Adipocyte (in vitro differentiated cells): ENCODE measurements at places on chromosomes 13 and 19.

- peak; percentile 83 for DNase-seq
These were observed 2.5 kb downstream of the HDGFL2 start for GRCh38 chr19:4474514-4475022.

DNA sequence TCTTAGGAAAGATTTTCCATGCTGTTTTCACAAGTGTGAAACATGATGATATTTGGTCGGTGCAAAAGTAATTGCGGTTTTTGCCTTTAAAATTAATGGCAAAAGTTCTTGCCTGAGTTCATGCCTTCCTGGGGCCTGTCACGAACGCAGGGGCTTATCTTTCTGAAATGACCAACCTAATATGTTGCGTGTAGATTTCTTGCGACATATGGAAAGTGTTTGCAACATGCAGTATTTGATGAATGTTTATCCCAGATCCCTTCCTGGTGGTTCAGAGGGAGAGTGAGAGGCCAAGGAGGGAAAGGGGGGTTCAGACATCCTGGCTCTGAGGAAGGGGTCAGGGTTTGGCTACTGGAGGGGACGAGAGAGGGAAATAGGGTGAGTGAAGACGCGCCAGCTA is 72.0 kb downstream of the TEX29 start:
- DNase-seq: peak; percentile 41

GRCh38 chr13:66612983-66613382 is 617.2 kb downstream of the PCDH9 start:
- no peak for DNase-seq

GRCh38 chr13:66546534-66547379 is 683.4 kb downstream of the PCDH9 start:
- peak; percentile 40 for DNase-seq

DNA sequence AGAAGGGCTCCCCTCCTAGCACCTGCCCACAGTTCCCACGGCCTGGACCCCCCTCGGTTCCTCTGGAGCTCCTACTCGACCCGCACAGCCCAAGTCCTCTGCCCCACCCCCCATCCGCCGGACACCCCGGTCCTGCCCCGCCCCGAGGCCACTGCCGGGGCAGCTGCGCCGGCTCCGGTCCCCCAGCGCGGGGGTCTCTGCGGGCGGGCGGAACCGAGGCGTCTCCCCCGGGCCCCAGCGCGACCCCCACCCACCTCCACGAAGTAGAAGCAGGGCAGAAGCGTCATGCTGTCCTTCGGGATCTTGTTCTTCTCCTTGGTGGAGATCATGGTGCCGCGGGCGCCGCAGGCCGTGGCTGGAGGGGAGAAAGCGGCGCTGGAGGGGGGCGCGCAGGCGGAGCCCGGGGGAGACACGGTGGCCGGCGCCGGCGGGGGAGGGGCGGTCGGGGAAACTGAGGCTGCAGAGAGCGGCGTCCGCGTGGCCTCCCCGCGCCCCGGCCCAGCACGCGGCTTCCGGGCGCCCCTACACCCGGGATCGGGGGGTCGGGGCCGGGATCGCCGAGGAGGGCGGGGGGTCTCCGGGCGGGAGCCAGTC is 427 bp downstream of the PLPPR3 start:
- DNase-seq: peak; percentile 36

DNA sequence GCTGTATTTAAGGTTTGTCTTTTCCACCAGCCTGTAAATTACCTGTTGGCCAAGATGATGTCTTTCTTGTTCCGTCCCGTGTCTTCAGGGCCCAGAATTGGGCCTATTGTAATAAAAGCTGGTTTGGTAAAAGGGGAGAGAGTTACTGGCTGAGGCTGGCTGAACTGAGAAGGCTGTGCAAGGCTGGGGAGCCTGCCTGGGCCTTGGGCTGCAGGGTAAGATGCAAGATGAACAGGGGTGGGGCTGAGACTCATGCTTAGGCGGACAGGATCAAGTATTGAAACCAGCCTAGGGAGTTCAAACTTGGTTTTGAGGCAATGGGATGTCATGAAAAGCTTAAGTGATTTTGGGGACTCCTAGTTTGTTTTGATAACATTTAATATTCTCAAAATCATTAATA is 142.3 kb downstream of the PCCA start:
- DNase-seq: no peak

- DNase-seq: peak; percentile 7
These were observed 92.7 kb upstream of the SLC7A1 start for GRCh38 chr13:29688193-29688592.

DNA sequence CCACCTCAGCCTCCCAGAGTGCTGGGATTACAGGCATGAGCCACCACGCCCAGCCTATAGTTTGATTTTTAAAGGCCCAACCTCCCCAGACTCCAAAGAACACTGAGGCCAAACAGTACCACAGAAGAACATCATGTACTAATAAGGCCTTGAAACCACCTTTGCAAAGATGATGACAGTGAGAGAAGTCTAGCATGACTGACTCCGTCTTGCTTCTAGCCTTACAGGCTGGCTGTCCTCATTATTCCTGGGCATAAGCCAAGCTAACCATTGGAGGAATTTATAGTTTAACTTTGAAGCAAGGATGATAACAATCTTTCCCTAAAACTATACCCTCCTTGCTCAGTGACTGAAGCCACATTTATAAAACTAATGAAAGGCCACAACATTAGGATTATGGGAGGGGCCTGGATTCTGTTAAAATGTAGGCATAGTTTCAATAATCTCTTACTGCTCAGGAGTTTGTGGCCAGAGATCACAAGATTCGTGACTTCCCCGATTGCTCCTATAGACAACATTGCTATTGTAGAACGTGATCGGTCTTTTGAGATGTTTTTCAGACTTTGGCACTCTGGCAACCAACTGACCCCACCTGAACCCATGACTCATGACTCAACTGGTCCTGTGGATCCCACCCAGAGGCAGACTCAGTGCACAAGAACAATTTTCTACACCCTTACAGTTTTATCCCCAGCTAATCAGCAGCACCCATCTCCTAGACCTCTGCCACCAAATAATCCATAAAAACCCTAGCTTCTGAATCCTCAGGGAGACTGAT is 17.6 kb downstream of the GPR42 start:
- no peak for DNase-seq

DNA sequence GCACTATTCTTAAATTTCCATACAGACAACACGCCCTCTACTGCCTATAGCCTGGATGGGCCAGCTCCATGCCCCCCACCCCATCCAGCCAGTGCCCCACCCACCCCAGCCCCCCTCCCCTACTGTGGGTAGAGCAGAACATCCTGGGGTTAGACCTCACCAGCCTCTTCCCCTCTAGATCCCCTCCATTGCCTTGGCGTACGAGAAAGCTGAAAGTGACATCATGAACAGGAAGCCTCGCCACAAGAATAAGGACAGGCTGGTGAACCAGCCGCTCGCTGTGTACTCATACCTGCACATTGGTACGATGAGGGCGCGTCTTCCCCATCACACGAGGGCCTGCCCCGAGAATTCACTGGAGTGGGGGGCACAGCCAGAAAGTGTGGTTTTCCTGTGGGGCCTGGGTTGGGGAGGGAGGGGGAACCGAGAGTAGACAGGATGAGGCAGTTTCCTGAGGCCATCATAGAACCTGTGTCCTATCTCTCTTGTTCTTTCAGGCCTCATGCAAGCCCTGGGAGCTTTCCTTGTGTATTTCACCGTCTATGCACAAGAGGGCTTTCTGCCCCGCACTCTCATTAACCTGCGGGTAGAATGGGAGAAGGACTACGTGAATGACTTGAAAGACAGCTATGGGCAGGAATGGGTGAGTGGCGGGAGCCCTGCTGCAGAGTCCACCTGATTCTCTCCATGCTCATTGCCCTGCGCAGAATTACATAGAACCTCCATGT is 29.1 kb downstream of the ATP12A start:
- no peak for DNase-seq

DNA sequence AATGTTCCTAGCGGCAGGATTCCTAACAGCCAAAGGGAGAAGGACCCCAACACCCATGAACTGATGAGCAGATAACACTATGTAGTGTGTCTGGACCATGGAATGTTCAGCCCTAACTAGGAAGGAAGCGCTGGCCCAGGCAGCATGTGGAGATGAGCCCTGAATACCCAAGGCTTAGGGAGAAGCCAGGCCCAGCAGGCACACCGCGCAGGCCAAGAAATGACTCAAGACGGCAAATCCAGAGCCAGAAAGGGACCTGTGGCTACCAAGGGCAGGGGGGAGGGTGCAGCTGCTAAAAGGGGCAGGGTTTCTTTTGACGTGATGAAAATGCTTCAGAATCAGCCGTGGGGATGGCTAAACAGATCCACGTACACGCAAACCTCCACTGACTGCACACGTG is 20.7 kb upstream of the TINCR start:
- no peak for DNase-seq

DNA sequence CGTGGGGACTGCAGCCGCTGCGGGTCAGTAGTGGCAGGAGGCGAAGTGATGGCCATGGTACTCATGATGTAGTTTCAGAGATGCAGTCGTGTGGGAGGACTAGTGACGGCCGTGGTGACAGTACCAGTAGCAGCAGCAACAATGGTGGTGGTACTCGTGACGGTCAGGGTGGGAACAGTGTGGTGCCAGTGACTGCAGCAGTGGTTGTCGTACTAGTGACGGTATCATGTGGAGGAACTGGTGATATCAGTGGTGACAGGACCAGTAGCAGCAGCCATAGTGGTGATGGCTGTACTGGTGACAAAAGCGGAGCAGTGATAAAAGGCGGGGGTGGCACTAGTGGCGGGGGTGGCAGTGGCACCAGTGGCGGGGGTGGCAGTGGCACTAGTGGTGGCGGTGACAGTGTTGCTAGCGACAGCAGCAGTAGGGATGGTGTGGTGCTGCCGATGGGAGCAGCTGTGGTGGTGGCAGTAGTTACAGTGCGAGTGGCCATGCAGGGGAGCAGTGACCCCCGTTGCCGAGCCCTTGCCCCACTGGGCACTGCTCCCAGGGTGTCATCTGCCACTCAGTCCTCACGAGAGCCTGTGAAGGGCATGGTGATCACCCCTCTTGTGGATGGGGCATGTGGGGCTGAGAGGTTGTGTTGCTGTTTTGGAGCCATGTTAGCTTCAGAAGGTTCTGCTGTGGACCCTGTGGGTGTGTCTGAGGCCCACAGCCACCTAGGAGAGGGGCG is 22.7 kb downstream of the ADPRHL1 start:
- DNase-seq: no peak

DNA sequence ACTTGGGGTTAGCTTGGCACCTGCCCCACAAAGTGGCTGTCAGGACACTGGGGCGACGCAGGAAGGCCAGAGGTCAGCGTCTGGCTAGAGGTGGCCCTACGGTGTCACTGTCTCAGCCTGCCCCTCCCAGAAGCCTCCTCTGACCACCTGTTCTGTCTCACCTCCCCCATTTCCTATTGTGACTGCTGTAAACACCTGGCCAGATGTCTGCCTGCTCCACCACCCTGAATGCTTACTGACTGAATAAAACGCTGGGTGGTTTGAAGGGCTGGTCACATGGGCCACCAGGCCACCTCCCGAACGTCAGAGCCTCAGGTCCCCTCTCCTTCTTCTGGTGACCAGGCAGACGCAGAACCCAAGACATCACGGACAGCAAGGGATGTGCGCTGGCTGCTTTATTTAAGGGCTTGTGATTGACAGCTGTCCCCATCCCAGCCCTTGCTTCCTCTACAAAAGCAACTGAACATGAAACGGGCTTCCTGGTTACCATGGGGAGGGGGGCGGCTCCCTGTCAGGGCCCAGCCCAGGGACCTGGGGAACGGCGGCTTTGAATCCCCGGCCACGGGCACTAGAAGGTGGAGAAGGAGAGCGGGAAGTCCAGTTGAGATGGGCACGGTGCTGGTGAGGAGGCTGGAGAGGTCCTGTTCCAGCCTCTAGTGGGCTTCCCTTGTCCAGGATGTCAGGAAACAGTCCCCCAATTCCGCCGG is 6.2 kb downstream of the ELOF1 start:
- DNase-seq: no peak

DNA sequence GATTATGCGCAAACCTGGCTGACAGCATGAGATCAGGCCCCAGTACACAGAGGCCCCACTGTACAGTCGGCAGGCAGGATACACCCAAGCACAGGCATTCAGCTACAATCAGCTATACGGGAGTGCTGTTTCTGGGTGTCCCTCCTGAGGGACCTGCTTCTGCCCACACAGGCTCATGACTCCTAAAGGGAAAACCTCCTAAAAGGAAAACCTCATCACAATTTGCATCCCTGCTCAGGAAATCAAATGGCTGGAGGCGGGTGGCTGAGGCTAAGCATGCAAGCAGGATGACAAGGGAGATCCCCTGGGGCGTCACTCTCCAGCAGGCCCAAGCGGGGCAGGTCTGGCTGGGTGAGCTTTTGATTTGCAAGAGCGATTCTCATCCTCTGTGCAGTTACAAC is 99.8 kb downstream of the CRYL1 start:
- DNase-seq: no peak

- no peak for DNase-seq
These were observed 14.1 kb downstream of the ZNF490 start for GRCh38 chr19:12596485-12596884.

GRCh38 chr19:14762111-14762510 is 16.2 kb downstream of the ADGRE2 start:
- DNase-seq: no peak

DNA sequence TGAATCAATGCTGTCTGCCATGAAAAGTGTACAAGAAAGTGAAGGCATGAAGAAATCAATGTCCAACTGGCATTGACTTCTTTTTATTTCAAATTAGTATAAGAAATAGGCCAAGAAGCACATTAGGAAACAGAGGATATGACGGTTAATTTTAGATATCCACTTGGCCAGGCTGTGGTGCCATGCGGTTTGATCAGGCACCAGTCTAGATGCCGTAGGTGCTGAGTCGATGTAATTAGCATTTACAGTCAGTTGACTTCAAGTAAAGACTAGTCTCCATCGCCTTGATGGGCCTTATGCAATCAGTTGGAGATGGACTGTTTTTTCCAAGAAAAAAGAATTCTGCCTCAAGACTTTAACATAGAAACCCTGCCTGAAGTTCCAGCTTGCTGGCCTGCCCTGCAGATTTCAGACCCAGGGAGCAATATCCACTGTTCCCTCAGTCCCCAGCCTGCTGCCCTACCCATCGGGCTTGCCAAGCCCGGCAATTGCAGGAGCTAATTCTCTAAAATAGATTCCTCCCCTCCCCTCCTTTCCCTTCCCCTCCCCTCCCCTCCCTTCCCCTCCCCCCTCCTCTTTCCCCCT is 120.5 kb upstream of the PEG3 start:
- DNase-seq: no peak

GRCh38 chr13:73913751-73914518 is 220.3 kb downstream of the KLF12 start:
- no peak for DNase-seq

DNA sequence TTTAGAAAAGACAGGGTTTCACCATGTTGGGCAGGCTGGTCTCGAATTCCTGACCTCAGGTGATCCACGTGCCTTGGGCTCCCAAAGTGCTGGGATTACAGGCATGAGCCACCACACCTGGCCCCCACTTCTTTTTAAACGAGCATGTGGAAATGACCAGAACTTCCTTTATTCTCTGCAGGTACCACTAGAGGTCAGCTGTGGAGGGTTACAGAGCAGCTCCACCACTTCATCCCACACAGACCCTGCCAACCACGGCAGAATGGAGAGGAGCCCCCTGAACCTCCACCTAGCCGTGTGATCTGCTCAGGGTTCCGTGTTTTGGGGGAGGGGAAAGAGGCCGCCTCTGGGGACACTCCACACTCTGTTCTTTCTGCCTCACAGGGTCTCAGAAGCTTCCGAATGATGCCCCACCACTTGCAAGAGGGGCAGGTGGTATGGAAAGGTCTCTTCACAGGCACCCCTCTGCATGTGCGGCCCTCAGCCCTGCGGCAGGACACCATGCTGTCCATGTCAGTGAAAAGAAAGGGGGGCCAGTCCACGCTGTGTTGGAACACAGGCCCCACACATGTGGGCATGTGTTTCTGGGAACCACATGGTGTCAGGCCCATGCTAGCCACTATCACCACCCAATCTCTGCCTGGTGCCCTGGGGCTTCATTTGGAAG is 465.0 kb downstream of the TSHZ3 start:
- no peak for DNase-seq

GRCh38 chr13:27023385-27024073 is 148.1 kb downstream of the USP12 start:
- no peak for DNase-seq
